ENCODE measurements at places on chromosomes 5 and 9.

- H3K27ac ChIP-seq, result peak overlapping the region; percentile 2
- DNase-seq, result no peak
- H3K4me3 ChIP-seq, result no peak overlapping the region
- peaks cover 83% of the 10 kb centered on the region for H3K4me1 ChIP-seq
- no peaks in the 10 kb centered on the region for H3K36me3 ChIP-seq
Measured at GRCh38 chr9:131712151-131712716, 27.6 kb downstream of the RAPGEF1 start.

DNA sequence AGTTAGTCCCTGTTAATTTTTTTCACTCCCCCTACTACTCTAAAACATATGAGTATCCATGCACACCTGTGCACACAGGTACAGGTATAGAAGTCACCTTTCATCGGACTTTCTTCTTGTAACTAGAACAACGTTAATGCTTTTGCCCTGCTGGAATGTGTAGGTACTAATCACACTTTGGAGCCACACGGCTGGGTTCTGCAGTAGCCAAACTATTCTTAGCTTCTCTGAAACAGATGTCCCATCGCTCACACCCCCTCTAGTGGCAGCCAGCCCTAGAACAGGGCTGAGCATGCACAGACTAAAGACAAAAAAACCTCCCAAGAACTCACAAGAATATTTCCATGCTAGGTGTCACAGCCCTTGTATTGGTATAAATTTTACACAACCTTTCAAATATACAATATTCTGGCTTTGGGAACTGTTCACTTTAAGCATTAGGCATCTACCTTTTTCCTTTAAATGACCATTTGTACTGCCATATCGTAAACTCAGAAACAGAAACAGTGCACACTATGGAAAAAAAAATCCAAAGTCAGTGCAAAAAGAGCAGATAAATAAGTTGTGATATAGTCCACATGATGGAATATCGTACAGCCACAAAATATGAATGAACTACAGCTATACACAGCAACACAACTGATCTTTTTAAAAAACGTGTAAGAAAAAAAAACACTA is 64.0 kb downstream of the RETREG1 start:
- no peaks in the 10 kb centered on the region for H3K27me3 ChIP-seq
- no peaks in the 10 kb centered on the region for H3K36me3 ChIP-seq
- peaks cover 4% of the 10 kb centered on the region for H3K4me1 ChIP-seq
- DNase-seq, result peak; percentile 76
- no peak overlapping the region for H3K4me3 ChIP-seq

- no peaks in the 10 kb centered on the region for H3K27me3 ChIP-seq
- peak overlapping the region; percentile 49 for H3K27ac ChIP-seq
Measured at GRCh38 chr5:144308906-144309670, 138.4 kb downstream of the KCTD16 start.

- no peaks in the 10 kb centered on the region for H3K36me3 ChIP-seq
- no peaks in the 10 kb centered on the region for H3K4me1 ChIP-seq
- no peak overlapping the region for H3K4me3 ChIP-seq
- H3K27me3 ChIP-seq, result no peaks in the 10 kb centered on the region
- no peak overlapping the region for H3K27ac ChIP-seq
Measured at GRCh38 chr5:61182449-61182848, 20.2 kb upstream of the SMIM15 start.

GRCh38 chr9:85909390-85909789 is 31.6 kb upstream of the NAA35 start:
- no peak overlapping the region for H3K4me3 ChIP-seq
- H3K4me1 ChIP-seq, result no peaks in the 10 kb centered on the region
- no peak overlapping the region for H3K27ac ChIP-seq
- DNase-seq, result no peak
- no peaks in the 10 kb centered on the region for H3K27me3 ChIP-seq

GRCh38 chr5:115084246-115084793 is 85.4 kb downstream of the TRIM36 start:
- no peaks in the 10 kb centered on the region for H3K27me3 ChIP-seq
- no peaks in the 10 kb centered on the region for H3K4me1 ChIP-seq
- no peak for DNase-seq
- H3K4me3 ChIP-seq, result no peak overlapping the region
- no peaks in the 10 kb centered on the region for H3K36me3 ChIP-seq

GRCh38 chr9:70998962-70999361 is 122.5 kb downstream of the TRPM3 start:
- H3K27me3 ChIP-seq, result no peaks in the 10 kb centered on the region
- no peak overlapping the region for H3K4me3 ChIP-seq
- H3K27ac ChIP-seq, result no peak overlapping the region

DNA sequence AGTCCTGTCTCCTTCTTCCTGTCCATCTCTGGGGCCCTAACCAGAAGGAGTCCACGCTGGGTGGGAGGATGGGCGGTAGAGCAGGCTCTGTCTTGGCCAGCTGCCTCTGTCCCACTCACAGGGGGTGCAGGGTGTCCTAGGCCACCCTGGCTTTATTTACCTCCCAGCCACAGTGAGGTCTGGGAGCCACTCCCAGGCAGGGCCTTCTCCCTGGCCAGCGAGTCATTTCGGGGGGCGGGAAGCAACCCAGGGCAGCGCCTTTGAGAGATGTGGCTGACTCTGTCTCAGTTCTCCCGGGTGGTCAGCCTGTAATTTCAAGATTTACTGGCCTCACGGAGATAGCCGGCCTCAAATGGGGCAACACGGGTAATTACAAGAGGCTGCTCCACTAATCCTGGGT is 67.4 kb upstream of the PTCH1 start:
- no peak overlapping the region for H3K4me3 ChIP-seq
- H3K36me3 ChIP-seq, result no peaks in the 10 kb centered on the region
- H3K27me3 ChIP-seq, result no peaks in the 10 kb centered on the region
- H3K27ac ChIP-seq, result no peak overlapping the region

DNA sequence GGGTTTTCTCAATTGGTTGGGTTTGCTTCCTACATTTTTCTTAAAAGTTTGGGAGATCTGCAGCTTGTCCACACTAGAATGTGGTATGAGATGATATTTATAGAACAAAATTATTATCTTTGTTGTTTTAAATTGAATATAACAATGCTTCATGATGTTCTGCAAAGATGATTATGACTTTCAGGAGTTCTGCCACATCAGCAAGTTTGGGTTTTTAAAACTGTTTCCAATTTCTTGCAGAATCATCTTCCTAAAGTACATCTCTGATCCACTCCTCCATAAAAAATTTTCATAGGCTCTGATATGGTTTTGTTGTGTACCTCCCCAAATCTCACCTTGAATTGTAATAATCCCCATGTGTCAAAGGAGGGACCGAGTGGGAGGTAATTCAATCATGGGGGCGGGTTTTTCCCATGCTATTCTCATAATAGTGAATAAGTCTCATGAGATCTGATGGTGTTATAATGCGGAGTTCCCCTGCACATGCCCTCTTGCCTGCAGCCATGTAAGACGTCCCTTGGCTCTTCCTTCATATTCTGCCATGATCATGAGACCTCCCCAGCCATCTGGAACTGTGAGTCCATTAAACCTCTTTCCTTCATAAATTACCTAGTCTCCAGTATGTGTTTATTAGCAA is 119.1 kb upstream of the PTGER4 start:
- no peak overlapping the region for H3K27ac ChIP-seq
- no peaks in the 10 kb centered on the region for H3K27me3 ChIP-seq
- DNase-seq, result no peak

DNA sequence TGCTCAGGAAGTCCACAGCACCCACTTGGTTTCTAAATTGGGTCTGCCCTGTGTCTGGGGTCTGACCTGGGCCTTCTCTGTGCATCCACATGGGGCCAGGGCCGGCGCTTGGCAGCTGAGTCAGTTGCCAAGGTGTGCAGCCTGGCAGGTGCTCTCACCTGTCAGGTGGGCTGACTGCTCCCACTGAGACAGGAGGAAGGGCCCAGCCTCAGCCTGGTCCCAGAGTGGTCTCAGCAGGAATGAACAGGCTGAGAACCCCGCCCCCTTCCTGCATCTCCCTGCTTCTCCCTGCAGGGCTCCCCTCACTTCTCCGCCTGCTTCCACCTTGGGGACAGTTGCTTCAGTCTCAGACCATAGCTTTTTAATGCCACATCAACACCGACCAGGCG is 60.5 kb downstream of the BARX1 start:
- no peaks in the 10 kb centered on the region for H3K4me1 ChIP-seq
- H3K27ac ChIP-seq, result no peak overlapping the region
- no peaks in the 10 kb centered on the region for H3K36me3 ChIP-seq

DNA sequence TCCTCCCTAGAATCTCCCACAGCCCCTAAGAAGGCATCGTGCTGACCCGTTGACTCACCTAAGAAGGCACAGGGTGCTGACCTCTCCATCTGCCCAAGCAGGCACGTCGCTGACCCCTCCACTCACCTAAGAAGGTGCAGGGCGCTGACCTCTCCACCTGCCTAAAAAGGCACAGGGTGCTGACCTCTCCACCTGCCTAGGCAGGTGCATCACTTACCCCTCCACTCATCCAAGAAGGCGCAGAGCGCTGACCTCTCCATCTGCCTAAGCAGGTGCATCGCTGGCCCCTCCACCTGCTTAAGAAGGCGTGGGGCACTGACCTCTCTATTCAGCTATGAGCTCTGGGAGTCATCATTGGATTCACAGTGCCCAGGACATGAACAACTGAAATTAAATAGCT is 54.4 kb upstream of the FCN1 start:
- H3K36me3 ChIP-seq, result no peaks in the 10 kb centered on the region
- H3K4me3 ChIP-seq, result no peak overlapping the region
- no peak for DNase-seq
- no peaks in the 10 kb centered on the region for H3K27me3 ChIP-seq
- H3K4me1 ChIP-seq, result no peaks in the 10 kb centered on the region

GRCh38 chr5:180070756-180071530 is 616 bp downstream of the RNF130 start:
- H3K4me1 ChIP-seq, result peaks cover 31% of the 10 kb centered on the region
- DNase-seq, result no peak
- H3K27me3 ChIP-seq, result no peaks in the 10 kb centered on the region
- peak overlapping the region; percentile 97 for H3K4me3 ChIP-seq
- no peaks in the 10 kb centered on the region for H3K36me3 ChIP-seq

GRCh38 chr5:4531756-4532704 is 608.1 kb upstream of the ADAMTS16 start:
- H3K36me3 ChIP-seq, result no peaks in the 10 kb centered on the region
- no peaks in the 10 kb centered on the region for H3K4me1 ChIP-seq
- H3K27me3 ChIP-seq, result no peaks in the 10 kb centered on the region
- no peak overlapping the region for H3K4me3 ChIP-seq
- H3K27ac ChIP-seq, result no peak overlapping the region

DNA sequence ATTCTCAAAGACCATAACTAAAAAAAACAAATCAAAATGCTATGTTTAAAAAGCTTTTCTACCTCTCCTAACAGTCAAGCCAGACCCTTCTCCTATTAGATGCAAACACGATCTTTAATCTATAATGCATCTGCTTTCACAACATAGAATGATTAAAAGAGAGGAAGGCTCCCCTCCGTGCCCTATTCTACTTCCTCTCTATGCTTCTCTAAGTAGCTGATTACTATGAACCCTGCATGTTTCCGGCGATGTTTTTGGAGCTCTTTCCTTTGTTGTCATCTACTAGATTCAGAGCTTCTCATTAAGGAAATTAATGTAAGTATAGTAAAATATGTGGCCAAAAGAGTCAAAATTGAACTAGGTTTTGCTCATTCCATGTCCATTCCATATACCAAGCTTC is 29.2 kb upstream of the CEP120 start:
- no peak overlapping the region for H3K4me3 ChIP-seq
- no peaks in the 10 kb centered on the region for H3K4me1 ChIP-seq
- H3K27ac ChIP-seq, result no peak overlapping the region
- H3K36me3 ChIP-seq, result no peaks in the 10 kb centered on the region
- H3K27me3 ChIP-seq, result no peaks in the 10 kb centered on the region

DNA sequence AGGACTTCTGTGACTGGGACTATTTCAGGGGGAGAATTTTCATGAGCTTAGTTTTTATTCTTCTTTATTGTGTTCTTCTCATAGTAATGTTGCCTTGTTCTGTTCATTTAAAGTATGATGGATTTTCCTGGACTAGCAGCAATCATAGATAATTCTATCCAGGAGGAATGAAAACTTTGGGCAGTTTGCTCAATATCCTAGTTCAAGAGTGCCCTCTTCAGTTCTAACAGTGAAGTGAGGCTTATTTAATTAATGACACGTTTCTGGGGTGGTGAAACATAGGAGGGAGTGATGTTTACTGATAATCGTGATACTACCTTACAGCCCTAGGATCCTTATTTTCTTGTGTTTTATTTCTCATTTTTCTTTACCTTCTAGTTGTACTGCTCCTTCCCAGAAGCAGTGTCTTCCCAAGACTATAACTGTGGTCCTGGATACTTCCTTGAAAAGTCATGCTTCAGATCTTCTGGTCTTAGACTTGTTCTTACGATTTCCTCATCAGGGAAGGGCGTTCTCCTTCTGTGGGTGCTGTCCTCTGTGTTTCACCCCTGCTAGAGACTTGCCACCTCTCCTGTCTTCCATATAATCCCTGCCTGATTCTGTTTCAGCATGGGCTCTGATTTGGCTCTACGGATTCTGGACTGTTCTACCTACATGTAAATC is 57.4 kb downstream of the CFAP95 start:
- no peaks in the 10 kb centered on the region for H3K27me3 ChIP-seq
- H3K4me1 ChIP-seq, result no peaks in the 10 kb centered on the region
- no peak overlapping the region for H3K27ac ChIP-seq
- no peak overlapping the region for H3K4me3 ChIP-seq
- H3K36me3 ChIP-seq, result no peaks in the 10 kb centered on the region

- no peaks in the 10 kb centered on the region for H3K27me3 ChIP-seq
- peak overlapping the region; percentile 38 for H3K27ac ChIP-seq
- DNase-seq, result no peak
- H3K36me3 ChIP-seq, result no peaks in the 10 kb centered on the region
Measured at GRCh38 chr9:4118666-4119065, 181.2 kb downstream of the GLIS3 start.

DNA sequence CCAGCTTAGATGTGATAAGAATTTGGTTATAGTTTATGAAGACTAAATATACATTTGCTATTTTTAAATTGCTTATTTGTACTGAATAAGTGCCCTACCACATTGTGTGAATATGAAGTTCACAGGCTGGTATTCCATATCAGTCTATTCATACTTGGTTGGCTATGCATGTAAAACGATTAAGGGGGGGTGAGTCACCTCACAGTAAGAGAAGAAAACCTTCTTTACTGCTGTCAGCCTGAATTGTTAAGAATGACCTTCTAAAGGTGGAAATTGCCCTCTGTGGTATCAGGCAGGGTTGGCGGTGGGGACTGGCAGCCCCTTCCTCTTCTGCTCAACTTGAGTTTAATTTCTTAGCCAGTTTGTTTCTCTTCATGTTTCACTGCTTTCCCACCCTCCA is 127.0 kb upstream of the RPS23 start:
- no peaks in the 10 kb centered on the region for H3K4me1 ChIP-seq
- no peaks in the 10 kb centered on the region for H3K36me3 ChIP-seq
- H3K27me3 ChIP-seq, result no peaks in the 10 kb centered on the region
- no peak overlapping the region for H3K27ac ChIP-seq

DNA sequence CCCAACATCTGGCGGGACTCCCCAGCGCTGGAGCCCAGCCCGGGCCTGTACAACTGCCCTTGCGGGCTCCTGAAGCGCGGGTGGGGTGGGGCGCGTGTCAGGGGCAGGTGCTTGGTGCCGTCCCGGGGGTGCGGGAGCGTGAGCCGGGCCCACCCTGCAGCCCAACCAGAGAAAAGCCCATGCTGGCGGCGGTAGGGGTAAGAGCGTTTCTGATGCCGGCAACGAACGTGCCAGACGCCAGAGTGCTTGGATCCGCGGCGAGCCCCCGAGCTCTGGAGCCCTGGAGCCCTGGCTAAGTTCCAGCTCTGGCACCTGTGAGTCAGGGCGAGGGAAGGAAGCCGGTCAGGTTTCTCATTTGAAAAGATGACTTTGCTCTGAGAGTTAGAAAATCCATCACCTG is 58.0 kb downstream of the ZNF510 start:
- no peak overlapping the region for H3K4me3 ChIP-seq
- no peaks in the 10 kb centered on the region for H3K4me1 ChIP-seq
- peaks cover 6% of the 10 kb centered on the region for H3K36me3 ChIP-seq
- H3K27me3 ChIP-seq, result no peaks in the 10 kb centered on the region
- no peak overlapping the region for H3K27ac ChIP-seq
- DNase-seq, result no peak

- no peaks in the 10 kb centered on the region for H3K27me3 ChIP-seq
- no peak overlapping the region for H3K4me3 ChIP-seq
- DNase-seq, result no peak
- H3K4me1 ChIP-seq, result no peaks in the 10 kb centered on the region
Measured at GRCh38 chr5:68680366-68680765, 413.4 kb upstream of the SLC30A5 start.

All from right atrium auricular region (tissue), 2 donors.